ENCODE measurements at places on chromosomes 11 and 22.

GRCh38 chr22:26314656-26315055 is 114.4 kb upstream of the ASPHD2 start:
- no peak for DNase-seq

- no peak for DNase-seq
These were observed 60.8 kb downstream of the MYO7A start for GRCh38 chr11:77188633-77189491.

DNA sequence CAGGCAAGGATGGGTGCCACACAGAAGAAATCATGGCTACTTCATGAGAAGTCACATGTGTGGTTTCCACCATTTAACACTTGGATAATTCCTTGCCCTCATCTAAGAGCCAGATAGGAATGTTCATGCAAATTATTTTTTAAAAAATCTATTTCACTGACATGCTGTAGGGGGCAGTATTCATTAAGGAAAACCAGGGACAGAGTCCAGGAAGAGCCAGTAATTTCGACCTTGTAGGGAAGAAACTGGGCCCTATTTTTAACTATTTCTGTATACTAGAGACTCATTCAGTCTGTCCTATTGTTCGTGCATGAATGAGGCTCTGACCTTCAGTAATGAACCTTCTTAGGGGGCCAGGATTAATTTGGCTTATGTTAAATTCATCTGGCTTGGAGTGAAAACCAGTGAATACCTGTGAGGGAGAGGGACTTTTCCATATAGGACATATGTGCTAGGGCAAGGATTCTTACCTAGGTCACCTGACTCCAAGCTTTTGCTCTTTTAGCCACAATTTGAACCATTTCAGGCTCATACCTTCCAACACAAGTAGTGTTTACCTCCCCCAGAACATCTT is 192.7 kb downstream of the NAV2 start:
- no peak for DNase-seq

DNA sequence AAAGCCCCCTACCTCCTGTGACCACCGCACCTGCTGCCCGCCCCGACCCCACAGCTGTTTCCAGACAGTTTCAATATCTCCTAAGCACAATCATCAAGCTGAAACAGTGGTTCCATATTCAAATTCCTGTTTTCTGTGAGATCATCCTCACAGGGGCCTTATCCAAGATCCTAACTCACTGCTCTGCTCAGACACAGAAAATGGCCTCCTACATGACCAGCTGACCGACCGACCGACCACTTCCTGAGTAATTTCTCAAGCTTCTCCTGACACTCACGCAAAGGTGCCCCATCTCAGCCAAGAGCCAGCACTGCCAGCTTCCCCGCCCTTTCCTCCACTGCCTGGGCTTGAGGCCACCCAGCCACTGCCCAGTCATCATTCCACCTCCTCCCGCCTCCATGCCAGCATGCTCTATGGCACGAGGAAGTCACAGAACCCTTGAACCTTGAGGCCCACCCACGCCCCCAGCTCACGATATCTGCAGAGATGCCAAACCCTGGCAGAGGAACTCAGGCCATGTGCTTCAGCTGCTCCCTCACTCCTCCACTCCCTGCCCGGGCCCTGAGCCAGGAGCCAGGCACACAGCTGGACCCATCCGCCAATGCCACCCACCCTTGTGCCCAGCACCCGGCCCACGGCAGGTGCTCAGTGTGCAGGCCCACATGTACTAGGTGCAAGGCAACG is 14.0 kb downstream of the KIAA0930 start:
- no peak for DNase-seq

DNA sequence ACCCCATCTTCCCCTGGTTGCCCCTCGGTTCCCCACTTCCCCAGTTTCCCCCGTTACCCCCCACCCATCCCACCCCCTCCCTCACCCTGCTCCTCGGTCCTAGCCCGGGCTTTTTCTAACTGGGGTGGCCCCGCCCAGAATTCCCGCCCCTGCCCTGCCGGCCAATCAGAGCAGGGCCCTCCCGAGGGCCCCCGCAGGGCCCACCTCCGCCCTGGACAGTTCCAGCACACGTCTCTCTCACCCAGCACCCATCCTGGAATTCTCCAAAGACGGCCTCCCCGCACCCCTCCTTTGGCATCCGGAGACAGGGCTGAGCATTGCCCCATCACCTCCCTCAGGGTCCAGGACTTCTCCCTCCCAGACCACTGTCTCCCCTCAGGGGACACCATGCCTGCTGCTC is at the start of gene H19:
Gene H19, minus strand, starts transcription at position 88 of the 400 bp plus-strand sequence.
- no peak for DNase-seq

DNA sequence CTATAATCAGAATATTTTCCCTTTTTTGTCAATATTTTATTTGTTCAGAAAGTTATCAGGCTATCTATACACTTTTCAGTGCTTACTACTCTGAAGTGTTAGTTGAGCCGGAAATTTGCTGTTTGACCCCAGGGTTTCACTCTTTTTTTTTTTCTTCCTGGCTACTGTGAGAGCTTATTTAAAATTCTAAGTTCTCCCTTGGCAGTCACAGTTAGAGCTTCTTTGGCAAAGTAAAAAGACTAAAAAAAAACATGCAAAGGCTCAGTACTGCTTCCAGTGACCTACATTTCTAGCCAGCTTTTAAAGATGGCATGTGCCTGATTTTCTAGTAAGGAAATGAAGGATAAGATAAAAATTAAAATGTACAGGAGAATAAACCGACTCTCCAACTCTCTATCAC is 48.4 kb downstream of the ELP4 start:
- DNase-seq: no peak
